ENCODE measurements at places on chromosomes 16 and 17. TPM values are rescaled to one million over a fixed set of nuclear protein-coding genes. Genes with fewer than 3 reads are reported as not detected.
A peak's percentile ranks its signal among the peaks of the same experiment; 100 is the strongest.

GRCh38 chr16:30060346-30060745 lies 5.2 kb upstream of the ALDOA start:
- no peak overlapping the region for H3K4me3 ChIP-seq
- H3K4me1 ChIP-seq, result peaks cover 6% of the 10 kb centered on the region
- H3K27ac ChIP-seq, result no peak overlapping the region

The OR1F1 gene
- not detected for total RNA-seq

GRCh38 chr17:55416000-55416399 lies 5.6 kb downstream of the MMD start:
- no peak overlapping the region for H3K4me3 ChIP-seq
- H3K36me3 ChIP-seq, result no peaks in the 10 kb centered on the region
- no peaks in the 10 kb centered on the region for H3K27me3 ChIP-seq

DNA sequence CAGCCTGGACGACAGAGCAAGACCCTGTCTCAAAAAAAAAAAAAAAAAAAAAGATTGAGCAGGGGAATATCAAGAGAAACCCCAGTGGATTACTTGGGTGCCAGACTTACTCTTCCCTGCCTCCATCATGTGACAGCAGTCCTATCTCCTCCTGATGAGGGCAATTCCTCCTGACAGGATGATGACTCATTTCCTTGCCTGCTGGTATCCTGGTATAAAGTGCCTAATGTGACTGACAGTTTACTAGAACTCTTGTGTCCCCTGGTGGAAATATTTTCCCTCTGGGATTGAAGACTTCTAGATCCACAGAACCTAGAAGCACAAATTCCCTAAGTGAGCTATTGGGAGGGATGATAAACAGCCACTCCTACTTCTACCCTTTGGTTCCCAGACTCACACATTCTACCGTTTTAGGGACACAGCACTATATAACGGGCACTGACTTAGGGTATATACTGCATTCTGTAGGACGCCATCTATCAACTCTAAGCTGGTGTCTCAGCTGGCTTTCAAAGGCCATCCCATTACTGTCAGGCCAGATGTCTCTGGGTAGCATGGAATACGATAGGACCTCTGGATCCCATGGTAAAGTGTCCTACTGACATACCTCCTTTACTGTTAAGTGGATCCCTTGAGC lies 114.6 kb upstream of the MED13 start:
- H3K4me1 ChIP-seq, result no peaks in the 10 kb centered on the region
- no peak overlapping the region for H3K4me3 ChIP-seq
- no peak overlapping the region for H3K27ac ChIP-seq
- no peaks in the 10 kb centered on the region for H3K27me3 ChIP-seq
- H3K36me3 ChIP-seq, result no peaks in the 10 kb centered on the region
- no peak for DNase-seq

GRCh38 chr17:68497885-68498319 lies 14.3 kb upstream of the PRKAR1A start:
- H3K27me3 ChIP-seq, result no peaks in the 10 kb centered on the region
- no peaks in the 10 kb centered on the region for H3K36me3 ChIP-seq
- H3K4me1 ChIP-seq, result peaks cover 5% of the 10 kb centered on the region
- DNase-seq, result no peak
- H3K27ac ChIP-seq, result peak overlapping the region; percentile 69
- no peak overlapping the region for H3K4me3 ChIP-seq

- no peak overlapping the region for H3K4me3 ChIP-seq
- H3K27ac ChIP-seq, result peak overlapping the region; percentile 62
- no peaks in the 10 kb centered on the region for H3K36me3 ChIP-seq
- H3K27me3 ChIP-seq, result no peaks in the 10 kb centered on the region
These were observed 239.2 kb upstream of the MAF start for GRCh38 chr16:79839466-79840341.

DNA sequence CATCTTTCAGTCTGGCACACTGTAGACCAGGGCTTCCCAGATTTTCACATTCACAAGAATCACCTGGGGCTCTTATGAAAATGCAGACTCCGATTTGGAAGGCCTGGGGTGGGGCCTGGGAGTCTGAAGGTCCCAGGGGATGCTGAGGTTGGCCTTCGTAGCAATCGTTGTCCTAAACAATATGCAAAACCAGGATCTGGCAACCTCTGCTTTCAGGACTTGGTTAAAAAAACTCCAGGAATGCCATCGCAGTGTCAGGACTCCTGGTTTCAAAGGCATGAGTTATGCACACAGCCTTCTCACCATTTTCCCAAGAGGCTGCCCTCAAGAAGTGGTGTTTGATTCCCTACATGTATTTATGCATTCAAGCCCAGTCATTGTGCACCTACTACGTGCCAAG lies 6.7 kb downstream of the CLEC19A start:
- H3K4me1 ChIP-seq, result no peaks in the 10 kb centered on the region
- no peak overlapping the region for H3K4me3 ChIP-seq
- no peak for DNase-seq
- no peaks in the 10 kb centered on the region for H3K27me3 ChIP-seq
- H3K36me3 ChIP-seq, result no peaks in the 10 kb centered on the region
- no peak overlapping the region for H3K27ac ChIP-seq

- no peaks in the 10 kb centered on the region for H3K27me3 ChIP-seq
- no peaks in the 10 kb centered on the region for H3K36me3 ChIP-seq
- no peak overlapping the region for H3K4me3 ChIP-seq
- DNase-seq, result no peak
- no peaks in the 10 kb centered on the region for H3K4me1 ChIP-seq
These were observed 34.2 kb downstream of the ITGAE start for GRCh38 chr17:3766779-3767178.
